ENCODE measurements at places on chromosomes 7 and 10.

DNA sequence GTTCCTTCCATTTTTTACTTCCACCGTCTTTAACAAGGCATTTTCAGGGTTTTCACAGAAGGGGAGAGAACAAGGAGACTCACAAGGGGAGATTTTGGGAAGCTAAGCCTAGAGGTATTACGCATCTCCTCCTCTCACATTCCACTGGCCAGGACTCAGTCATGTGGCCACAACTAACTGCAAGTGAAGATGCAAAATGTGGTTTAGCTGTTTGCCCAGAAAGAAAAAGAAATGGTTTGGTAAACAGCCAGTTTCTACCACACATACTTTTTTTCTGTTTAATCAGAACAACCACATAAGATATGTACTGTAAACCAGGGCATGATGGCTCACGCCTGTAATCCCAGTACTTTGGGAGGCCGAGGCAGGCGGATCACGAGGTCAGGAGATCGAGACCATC lies 21.4 kb upstream of the HELLS start:
- no peak for DNase-seq

DNA sequence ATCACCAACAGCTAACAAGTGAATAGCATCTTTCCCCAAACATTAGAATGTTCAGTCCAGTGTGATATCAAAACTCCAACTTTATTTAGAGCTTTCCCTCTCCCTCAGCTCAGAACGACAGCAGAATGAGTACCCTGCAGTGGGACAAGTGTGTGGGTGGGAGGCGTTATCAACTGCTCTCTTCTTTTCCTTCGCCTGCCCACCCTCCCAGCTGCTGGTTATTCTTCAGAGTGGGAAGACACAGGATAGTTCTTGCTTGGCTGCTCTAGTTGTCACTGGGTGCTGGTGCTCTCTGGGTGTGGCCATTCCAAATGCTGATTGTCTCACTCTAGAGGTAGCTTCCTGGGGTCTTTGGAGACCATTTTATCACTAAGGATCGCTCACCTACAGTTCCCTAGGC lies 13.7 kb upstream of the FAM241B start:
- no peak for DNase-seq

- DNase-seq, result no peak
These were observed 42.7 kb downstream of the FAM107B start for GRCh38 chr10:14731875-14732512.

GRCh38 chr7:116197360-116197759 lies 13.0 kb upstream of the TES start:
- DNase-seq, result no peak

DNA sequence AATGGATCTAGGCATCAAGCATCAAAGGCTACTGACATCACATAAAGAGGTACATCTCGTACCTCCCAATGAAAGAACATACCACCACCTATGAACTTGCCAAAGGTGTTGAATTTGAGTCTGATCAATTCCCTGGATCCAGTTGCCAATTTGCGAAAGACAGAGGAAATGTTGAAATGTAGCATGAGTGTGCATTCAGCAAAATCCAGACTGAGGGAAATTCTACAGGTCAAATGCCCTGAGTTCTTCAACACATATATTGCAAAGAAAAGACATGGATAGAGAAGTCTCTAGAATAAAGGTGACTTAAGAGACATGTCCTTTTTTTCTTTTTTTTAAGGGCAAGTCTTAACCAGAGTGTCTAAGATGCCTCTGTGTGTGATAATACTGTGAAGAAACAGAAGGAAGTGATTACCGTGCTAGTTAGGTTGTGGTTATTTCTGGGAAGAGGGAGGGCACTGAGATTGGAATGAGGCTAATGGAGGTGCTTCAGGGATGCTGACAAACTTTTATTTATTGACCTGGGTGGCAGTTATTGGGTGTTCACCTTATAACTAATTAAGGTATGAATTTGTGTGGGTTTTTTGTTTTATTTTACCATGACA lies 128.7 kb downstream of the SAMD9 start:
- no peak for DNase-seq

DNA sequence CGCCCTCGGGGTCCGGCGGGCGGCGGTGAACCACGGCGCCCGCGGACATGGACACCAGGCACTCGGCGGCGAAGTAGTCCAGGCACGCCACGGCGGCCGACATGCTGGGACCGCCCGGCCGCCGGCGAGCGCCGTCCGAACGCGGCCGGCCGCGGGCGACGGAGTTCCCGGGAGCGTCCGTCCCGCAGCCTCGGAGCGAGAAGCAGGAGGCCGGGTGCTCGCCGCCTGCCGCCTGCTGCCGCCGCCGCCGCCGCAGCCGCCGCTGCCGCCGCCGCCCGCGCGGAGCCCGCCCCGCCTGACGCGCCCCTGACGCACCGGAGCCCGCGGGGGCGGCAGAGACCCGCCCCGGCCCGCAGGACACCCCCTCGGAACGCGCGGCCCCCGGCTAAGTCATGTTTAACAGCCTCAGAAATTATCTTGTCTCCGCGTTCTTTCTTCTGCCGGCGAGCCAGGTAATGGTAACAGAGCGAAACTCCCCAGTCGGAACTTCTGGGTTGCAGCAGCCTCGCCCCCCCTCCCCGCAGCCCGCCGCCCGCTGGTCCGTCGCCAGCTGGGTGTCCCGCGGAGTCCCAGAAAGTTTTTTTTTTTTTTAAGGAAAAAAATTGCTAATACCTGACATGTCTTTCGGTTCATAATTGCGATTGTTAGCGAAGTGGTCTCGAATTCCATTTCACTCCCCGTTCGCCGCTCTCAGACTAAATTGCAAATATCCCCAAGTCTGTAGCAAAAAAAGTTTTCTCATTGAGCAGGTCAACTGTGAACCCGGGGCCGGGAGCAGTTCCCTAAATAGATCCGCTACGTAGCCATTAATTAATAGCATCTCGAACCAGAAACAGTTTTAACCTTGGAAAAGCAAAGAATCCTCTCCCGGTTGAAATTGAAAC lies at the start of gene KLF14:
TSS of gene KLF14 (minus strand) at position 277 of the 884 bp plus-strand sequence. CDS start at position 103, 174 bp downstream.
- DNase-seq, result no peak

DNA sequence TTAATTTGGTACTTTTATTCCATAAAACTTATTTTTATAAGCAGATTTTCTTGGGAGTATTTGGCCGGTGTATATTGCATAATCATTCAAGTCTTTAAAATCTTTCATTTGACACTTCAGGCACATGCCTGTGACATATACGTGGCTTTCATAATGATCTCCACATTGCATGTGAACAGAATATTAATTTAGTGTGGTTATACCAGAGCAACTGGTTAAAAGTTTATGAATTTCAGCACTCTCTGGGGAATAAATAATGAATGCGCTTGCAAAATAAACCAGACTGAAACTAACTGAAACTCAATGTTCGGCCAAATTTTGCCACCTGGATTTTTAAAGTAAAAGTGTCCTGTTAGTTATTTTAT lies 242.3 kb downstream of the GLI3 start:
- no peak for DNase-seq

DNA sequence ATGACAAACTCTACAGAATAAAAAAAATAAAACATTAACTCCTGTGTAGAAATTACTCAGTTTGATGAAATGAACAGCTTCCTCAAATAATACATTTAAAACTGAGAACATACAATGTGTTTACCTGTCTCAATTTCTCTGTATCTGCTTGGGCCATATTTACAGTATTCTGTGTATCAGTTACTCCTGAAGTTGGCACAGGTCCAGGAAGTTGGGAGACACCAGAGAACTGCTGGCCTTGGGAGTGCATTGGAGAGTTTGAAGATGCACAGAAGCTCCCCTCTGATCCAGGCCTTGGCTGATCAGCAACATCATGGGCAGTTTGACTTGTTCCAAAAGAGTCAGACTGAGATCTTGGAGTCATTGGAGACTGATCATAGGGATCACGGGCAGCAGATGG lies 155.1 kb downstream of the GALNT11 start:
- DNase-seq, result no peak

DNA sequence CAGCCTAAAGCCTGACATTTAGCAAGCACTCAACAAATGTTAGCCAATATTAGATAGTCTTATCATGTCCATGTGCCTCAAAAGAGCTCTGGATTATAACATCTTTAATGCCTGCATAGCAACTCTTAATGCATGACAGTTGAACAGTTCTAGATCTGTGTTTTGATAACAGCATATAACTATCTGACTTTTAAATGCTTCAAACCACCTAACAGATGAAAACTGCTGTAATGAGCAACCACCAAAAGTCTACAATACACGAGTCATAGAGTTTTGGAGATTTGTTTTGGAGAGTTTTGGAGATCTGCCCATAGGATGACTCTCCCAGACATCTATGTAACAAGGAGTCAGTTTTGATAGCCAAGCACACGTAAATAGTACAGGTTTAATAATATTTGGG lies 227.3 kb downstream of the TWIST1 start:
- no peak for DNase-seq

Measured in NCI-H1694 treated with DMSO at 0.1 percent for 48 hours (cell line).